ENCODE measurements at places on chromosomes 6 and 20.

DNA sequence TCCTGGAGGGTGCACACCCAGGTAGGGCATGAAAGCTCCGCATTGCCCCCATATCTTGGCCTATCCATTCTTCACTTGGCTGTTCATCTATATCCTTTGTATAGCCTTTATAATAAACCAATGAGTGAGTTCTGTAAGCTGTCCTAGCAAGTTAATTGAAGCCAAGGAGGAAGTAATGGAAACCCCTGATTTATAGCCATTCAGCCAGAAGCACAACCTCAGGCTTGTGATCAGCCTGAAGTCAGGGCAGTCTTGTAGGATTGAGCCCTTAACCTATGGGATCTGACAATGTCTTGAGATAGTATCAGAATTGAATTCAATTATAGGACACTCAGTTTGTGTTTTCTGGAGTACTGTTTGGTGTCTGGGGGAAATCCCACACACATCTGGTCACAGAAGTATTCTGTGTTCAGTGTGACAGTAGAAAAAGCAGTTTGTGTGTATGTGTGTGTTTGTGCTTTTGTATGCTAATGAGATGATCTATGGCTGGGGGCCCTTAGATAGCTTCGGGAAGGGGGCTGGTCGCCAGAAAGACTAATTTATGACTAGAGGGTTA, 5.7 kb downstream of the NT5E start:
- DNase-seq = no peak

GRCh38 chr6:98687752-98688151, 146.6 kb upstream of the POU3F2 start:
- no peak for DNase-seq

DNA sequence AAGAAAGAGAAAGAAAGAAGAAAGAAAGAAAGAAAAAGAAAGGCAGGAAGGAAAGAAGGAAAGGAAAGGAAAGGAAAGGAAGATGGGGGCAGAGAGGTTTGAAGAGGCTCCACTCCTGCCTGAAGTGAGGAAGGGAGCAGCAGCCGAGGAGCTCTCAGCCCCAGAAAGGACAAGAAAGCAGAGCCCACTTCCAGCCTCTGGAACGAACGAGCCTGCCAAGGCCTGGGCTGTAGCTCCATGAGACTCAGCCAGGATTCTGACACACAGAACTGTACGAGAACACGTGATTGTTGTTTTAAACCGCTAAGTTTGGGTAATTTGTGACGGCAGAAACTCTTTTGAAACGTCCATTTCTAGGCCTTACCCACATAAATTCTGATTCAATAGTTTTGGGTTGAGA, 69.5 kb downstream of the TTLL2 start:
- DNase-seq = no peak

- no peak for DNase-seq
Observed at GRCh38 chr20:10430000-10430466, 4.0 kb downstream of the MKKS start.

- no peak for DNase-seq
Observed at GRCh38 chr6:31205638-31206037, 35.2 kb upstream of the POU5F1 start.

GRCh38 chr6:170255426-170256125, 35.3 kb downstream of the DLL1 start:
- DNase-seq = no peak

DNA sequence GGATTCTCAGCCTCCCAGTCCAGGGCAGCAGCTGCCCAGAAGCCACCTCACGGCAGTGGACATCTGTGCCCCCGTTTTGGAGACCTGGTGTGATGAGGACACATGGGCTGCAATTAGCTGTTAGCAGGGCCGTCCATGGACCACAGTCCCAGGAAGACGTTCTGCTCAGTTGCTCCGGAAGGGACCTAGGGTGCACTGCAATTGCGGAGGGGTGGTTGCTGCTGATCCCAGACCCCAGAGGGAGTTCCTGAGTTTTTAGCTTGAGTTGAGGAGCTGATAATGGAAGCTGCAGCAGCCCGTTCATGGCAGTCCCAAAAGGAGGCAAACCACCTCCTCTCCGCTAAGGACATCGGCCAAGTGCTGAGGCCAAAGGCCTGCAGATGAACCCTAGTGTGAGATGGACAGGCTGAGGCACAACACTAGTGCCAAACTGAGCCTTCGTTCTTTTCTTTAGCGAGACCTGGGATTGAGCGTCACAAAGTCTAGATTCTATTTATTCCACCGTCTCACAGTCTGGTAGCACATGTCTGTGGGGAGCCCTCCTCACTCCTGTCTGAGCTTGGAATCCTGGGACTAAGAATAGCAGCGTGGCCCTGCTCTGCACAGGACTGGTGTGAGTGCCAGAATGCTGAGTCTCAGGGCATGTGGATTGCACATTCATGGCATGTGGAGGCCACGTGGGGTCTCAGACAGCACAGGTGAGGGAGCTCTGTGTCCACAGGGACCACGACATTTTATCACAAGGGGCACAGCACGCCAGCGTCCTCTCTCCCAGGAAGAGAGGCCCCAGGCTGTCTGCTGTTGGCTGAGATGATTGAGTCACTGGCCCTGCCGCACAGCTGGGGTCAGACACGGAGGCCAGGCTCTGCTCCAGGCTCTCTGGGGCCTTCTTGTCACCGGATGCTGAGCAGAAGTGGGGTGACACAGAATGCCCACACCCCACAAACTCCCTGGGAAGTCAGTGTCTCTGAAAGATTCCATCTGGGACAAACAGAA, 113.4 kb downstream of the PSMB1 start:
- no peak for DNase-seq

GRCh38 chr6:77089776-77090175, 373.5 kb downstream of the HTR1B start:
- DNase-seq = no peak

DNA sequence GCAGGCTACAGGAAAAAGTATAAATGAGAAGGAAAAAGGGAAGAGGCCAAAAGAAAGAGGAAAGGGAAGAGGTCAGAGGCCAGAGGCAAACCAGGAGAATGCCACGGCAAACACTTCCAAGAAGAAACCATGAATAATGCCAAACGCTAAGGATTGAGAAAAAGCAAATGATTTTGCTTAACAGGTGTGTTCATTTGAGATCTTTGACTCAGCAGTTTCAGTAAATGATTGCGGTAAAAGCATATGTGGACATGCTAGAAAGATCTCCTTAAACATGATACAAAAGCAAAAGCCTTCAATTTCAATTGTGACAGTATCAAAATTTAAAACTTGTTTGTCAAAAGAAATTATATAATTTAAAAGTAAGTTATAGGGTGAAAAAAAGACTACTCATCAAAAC, 70.6 kb downstream of the UBE3D start:
- DNase-seq = no peak

GRCh38 chr6:36337814-36338213, 1.1 kb upstream of the BNIP5 start:
- DNase-seq = no peak

DNA sequence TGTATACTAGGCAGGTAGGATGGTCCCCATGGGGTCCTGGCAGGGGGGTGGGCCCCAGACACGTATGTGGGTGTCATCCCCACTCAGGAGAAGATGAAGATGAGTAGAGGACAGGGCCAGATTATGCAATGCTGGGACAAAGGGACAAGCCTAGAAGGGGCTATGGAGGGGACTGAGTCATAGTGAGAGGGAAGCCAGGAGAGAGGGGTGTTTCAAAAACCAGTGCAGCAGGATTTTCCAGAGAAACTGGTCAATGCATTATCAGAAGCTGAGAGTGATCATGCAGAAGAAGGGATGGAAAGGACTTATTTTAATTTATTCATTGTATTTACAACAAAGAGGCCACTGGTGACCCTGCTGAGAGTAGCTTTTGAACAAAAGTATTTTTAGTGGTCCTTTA, 74.0 kb downstream of the PPP1R3G start:
- no peak for DNase-seq

- no peak for DNase-seq
Observed at GRCh38 chr6:15483060-15483459, 179.8 kb downstream of the DTNBP1 start.

DNA sequence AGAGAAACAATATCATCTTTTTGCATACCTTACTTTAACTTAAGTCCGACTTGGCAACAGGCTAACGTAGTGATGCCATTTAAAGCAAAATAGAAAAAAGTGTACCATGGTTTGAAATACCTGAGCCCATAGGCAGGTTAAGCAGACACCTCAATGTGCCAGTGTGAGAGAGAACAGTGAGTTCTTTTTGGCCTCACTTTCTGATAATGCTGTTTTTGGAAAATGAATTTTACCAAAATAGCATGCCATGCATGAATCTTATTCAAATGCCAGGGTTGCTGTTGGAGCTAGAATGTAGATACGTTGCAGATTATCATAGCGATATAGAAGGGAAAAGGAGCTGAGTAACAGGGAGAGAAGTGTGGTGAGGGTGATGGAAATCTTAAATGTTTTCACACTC, 170.2 kb downstream of the OTOR start:
- DNase-seq = no peak

- DNase-seq = no peak
Observed at GRCh38 chr20:4512891-4513550, 208.7 kb upstream of the PRND start.

DNA sequence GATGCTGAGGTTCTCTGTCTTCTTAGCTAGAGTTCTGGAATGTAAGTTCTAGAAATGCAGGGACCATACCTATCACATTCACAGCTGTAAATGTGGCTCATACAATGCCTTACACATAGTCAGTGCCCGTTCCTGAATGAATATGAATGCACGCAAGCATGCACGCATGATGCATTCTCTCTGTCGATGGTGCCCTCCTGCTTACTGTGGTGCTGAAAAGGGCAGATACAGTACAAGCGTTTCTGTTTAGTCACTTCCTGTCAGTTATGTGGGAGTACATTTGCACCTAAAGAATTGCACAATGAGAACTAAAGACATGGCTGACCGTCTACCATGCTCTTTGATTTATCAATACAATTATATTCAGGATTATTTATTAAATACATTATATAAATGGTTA, 152.2 kb upstream of the SOX4 start:
- DNase-seq = no peak

- no peak for DNase-seq
Observed at GRCh38 chr6:20589266-20589665, 55.0 kb downstream of the CDKAL1 start.

DNA sequence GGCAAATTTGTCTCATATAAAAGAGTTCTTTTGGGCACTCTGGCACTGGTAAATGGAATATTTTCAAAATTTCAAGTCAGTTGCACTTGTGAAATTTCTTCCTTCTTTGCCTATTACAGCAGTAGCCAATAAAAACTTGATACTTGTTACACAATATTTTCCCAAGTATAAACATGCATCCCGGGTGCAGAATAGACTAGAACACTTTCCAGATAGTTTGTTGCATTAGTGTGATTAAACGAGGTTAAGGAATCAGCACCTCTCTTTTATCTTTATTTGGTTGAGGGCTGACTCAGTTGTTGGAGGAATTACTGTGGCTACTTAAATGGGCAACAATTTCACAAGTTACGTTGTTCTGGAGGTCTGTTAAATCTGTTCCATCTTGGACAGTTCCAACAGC, 467.5 kb downstream of the CDKAL1 start:
- no peak for DNase-seq

DNA sequence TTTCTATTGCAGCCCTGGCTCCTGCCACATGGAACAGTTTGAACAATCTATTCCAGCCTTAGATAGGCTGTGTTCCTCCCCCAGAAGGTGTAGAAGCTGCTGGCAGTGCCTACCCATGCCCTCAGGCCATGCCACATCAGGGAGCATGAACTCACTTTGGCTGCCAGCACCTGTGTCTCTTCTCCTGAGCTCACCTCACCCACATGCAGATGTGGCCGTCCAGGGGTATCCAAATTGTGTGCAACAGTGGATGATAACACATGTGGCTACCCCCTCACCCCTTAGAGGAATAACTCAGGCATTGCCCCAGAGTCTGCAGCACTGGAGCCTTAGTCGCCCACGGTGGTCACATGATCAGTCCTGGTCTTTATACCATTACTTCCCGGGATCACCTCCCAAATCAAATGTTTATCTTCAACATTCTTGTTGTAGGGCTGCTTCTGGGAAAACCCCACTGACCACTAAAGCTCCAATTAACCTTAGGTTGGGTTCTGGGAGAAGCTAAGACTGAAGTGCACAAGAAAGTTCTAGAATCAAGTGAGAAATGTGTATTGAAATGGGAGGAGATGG, 110.4 kb downstream of the BANF2 start:
- no peak for DNase-seq

GRCh38 chr6:32234934-32235333, 11.1 kb upstream of the NOTCH4 start:
- DNase-seq = no peak

DNA sequence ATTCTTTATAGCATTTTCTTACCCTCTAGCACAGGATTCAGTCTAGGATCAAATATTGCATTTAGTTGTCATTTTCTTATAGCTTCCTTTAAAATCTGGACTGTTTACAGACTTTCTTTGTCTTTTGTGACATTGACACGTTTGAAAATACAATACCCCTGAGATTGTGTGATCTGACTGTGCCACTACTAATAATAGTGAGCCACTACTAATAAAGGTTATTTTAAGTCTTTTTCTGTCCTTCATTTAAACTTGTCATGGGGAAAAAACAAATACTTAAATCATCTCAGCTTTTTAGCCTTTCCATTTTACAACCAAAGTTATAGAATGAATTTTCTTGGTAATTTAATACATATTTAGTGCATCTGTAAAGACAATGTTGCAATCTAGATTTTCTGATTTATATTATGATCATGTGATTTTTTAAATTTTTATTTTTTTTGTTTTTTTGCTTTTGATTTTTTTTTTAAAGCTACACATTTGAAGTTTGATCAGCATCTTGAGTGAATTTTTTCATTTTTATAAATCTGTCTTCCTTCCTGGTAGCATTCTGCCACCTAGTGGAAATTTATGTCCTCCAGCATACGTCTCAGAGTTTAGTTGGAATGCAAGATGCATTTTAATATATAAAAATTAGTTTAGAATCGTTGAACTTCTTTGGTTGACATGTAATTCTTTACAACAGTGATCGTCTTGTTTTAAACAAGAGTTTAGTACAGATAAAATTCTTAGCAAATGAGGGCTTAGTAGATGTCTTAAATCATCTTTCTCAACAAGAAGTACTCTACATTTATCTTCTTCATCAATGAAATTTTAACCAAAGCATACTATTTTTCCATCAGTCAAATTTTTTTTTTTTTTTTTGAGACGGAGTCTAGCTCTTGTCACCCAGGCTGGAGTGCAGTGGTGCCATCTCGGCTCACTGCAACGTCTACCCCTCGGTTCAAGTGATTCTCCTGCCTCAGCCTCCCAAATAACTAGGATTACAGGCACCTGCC, 119.4 kb downstream of the NCOA3 start:
- DNase-seq = no peak

DNA sequence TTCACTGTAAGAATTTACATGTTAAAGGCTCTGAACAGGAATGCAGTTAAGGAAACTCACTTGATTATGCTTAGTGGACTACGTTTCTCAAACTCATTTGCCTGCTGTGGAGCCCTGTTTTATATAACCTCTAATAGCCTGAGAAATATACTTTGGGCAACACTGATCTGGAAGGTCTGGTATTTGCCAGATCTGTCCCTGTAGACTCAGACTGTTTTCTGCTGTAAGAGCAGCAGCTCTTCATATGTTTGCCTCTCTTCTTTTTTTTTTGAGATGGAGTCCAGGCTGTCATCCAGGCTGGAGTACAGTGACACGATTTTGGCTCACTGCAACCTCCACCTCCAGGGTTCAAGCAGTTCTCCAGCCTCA, 10.1 kb downstream of the TTPAL start:
- no peak for DNase-seq

All from NCI-H2107 (cell line).